ENCODE measurements at places on chromosomes 2 and 18.

DNA sequence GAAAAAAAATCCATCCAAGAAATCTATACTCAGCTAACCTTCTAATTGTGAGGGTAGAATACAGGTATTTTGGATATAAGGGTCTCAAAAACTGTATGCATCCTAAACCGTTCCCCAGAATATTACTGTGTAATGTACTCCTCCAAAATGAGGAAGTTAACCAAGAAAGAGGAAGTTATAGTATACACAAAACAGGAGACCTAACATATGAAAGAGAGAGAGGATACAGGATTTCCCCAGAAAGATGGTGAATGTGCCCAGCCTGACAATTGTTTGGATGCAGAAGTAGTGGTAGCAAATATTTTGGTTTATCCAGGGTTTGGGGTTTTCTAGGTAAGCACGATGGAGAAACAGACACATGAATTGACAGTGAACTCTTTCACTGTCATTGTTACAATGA, 50.6 kb downstream of the GALNT3 start:
- no peak for DNase-seq

DNA sequence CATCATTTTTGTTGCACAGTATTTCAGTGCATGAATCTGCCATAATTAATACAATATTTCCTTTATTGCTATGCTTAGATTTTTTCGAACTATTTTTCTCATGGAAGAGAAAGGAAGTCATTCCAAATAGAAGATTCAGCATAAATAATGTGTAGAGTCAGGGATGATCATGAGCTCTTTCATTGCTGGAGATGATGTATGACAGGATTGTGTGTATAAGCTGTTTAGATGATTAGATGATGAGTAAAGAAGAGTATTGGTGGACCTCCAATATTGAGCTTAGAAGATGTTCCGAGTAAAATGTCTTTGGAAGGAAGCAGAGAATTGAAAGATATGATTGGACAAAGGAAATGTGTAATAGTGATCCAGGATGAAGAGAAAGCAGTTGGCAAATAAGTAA, 364.5 kb downstream of the PARD3B start:
- DNase-seq: no peak

GRCh38 chr2:171266102-171266501, 105.4 kb upstream of the TLK1 start:
- DNase-seq: no peak

GRCh38 chr2:236702657-236703372, 133.2 kb downstream of the ACKR3 start:
- no peak for DNase-seq

- DNase-seq: no peak
Observed at GRCh38 chr2:229601936-229602335, 112.4 kb downstream of the DNER start.

DNA sequence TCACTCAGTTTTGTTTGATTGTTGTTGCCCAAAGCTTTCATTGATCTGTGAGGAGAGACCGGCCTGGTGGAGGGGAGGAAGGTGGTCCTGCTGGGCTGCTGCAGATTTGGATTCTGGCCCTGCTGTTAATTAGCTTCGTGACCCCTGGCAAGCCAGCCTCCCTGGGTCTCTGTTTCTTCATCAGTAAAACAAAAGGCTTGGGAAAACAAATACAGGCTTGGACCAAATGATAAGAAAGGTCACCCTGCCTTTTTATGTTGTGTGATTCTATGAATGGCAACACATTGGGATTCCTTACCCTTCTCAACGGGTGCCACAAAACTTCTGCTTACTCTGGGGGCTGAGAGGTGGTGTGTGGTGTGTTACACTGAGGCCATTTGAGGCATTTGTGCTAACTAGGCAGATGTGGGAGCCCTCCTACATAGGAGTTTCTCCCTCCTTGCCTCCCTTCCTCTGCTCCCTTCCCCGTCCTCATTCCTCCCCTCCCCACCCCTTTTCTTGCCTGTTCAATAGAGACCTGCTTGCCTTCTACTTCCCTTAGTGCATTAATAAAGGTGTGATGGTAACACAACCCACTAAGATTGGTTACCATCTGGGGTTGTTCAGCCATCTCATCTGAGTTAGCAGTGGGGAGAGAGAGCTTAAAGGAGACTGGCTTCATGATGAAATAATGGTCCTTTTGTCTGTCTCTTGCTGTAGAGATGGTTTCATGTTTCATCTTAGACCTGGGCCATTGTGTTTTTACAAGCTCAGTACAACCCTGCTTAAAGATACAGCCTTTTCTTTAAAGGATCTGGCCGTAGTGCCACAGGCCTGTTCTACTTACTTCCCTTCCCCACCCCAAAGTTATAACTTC, 96.2 kb downstream of the TANC1 start:
- DNase-seq: no peak

- no peak for DNase-seq
Observed at GRCh38 chr2:69988086-69988635, 26.7 kb upstream of the ASPRV1 start.

DNA sequence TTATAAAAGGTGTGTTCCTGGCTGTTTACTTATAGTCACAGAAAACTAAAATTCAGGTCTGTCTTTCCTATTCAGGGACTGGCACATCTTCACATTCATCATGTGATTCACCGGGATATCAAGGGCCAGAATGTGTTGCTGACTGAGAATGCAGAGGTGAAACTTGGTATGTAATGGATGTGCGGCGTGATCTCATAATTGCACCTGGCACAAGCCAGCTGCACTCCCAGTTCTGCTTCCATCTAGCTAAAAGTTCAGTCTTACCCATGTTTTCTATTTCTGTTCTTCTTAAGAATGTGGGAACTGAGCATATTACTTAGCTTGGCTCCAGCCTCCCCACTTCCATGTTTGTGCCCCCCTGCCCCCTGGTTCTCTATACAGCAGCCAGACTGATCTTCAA, 131.9 kb downstream of the MAP4K4 start:
- DNase-seq: no peak

DNA sequence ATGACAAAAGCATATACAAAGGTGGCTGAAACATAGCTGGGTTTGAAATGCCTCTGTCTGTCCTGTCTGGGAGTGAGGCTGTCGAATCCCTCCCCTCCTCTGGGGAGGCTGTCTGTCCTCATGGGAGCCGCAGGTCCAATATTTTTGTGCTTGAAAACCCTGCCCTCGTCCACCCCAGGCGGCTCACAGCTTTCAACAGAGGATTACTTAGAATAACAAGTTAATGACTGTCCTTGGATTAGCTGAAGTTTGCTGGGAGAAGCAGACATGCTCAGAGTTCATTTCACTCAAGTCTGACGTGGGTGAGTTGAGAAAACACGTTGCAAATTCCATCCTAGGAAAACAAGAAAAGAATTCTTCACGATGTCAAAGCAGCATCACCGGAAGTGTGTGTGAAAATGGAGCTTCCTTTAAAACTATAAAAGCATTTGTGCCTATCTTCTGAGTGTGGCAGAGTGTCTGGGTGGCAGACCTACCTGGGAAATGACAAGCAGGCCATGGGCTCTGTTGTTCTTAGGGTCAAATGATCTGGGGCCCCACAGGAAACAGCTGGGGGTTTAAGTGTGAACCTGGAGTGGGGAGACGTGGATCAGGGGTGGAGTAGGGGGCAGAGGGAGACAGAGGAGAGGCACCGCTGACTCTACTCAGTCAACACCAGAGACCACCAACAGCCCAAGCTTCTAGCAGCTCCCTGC, 77.1 kb downstream of the DDX1 start:
- DNase-seq: no peak

DNA sequence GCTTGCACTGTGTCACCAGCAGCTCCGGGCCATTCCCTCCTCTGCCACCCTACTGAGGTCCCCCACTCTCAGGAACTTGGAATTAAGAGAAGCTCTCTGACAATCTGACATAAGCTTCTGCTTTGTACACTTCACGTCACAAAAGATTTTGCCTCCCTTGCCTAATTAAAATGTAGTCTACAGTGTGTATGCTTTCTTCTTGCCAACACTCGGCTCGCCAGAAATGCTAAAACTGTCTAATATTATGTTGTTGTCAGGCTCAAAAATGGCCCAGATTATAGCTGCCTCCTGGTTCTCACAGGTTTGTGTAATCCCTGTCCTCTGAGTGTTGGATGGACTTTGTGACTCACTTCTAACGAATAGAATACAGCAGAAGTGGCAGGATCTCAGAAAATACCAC, 474.7 kb downstream of the MBD2 start:
- no peak for DNase-seq

- no peak for DNase-seq
Observed at GRCh38 chr2:148971547-148971946, 67.0 kb upstream of the LYPD6B start.

DNA sequence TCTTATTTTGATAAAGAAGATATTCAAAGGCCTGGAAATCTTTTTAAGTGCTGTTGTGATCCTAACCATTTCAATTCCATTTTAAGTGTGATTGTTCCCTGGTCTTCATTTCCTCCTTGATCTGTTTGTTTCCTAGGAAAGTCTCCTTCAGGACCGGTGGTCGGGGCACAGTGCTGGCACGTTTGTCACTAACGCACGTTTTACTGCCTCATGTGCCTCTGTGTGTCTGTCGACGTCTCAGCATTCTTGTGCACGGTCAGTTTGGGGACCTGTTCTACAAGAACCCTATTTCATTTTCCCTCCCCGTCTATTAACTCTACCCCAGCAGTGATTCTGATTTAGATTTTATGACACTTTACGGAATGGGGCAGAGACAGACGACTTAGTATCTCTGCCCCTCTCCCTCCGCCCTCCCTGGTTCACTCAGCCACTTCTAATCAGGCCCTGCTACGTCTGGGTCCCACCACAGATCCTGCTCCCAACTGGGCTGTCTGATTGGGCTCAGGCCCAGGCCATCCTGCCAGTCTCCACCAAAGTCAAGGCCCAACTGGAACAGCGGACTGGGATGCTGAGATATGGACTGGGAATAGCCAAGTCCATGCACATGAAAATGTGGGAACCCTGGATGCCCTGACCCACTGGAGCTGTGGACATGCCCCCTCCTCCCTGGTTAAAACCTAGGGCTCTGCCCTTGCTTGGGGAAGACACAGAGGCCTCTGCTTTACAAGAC, 95.6 kb downstream of the TWIST2 start:
- DNase-seq: no peak

DNA sequence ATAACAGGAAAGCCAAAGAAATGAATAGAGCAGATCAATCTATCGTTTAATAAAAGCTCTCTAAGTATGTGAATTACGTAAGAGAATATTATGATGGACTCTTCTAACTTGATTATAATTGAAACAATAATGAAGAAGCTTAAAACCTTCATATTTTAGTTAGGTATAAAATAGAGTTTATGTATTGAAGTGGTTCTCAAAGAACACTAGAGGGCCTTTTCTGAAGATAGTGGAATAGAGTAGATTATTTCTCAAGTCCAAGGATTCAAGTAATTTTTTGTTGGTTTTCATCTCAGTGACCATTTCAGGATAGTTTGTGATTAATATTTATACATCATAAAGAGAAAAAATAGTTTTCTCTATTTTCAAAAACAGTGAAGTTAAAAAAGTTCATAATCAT, 97.7 kb downstream of the NBEAL1 start:
- no peak for DNase-seq

GRCh38 chr2:101145406-101145805, 5.8 kb downstream of the TBC1D8 start:
- no peak for DNase-seq

- no peak for DNase-seq
Observed at GRCh38 chr18:67621049-67621713, 104.7 kb upstream of the DSEL start.

DNA sequence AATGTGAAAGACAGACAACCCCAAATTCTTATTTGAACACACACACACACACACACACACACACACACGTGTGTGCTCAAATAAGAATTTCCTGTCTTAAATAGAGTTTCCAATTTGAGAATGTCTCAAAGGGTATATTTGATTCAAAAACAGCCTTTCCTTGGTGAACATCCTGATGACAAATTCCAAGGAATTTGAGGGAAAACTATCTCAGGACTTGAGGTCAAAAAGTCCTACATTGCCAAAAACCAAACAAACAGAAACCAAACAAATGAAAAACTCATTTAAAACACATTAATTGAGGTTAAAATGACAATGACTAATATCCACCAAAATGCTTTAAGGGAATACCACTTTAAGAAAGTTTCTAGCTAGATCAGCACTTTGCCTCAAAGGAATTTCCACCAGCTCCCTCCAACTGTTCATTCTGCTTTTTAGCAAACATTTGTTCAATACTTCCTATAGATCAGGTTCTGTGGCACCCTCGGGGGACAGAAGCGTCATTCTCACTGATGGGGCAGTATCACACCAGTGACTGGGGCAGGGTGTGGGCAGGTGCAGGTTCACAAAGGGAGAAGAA, 232.1 kb upstream of the TRIB2 start:
- no peak for DNase-seq

DNA sequence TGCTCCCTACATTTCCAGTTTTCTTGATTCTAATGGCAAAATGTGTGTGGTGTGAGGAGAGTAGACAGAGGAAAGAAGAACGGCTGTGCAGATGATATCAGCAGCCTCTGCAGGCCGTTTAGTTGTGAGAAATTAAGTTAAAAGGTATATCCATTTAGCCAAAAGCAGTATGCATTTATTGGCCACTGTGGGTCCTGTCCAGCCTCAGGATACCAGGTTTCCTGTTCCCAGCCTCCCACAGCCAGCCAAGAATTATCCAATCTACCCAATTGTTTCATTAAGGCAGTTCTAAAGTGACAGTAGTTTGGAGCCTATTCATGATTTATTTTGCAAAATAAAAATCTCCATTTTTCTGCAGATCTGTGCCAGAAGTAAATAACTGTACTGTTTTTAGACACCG, 107.5 kb downstream of the TMEM18 start:
- no peak for DNase-seq

DNA sequence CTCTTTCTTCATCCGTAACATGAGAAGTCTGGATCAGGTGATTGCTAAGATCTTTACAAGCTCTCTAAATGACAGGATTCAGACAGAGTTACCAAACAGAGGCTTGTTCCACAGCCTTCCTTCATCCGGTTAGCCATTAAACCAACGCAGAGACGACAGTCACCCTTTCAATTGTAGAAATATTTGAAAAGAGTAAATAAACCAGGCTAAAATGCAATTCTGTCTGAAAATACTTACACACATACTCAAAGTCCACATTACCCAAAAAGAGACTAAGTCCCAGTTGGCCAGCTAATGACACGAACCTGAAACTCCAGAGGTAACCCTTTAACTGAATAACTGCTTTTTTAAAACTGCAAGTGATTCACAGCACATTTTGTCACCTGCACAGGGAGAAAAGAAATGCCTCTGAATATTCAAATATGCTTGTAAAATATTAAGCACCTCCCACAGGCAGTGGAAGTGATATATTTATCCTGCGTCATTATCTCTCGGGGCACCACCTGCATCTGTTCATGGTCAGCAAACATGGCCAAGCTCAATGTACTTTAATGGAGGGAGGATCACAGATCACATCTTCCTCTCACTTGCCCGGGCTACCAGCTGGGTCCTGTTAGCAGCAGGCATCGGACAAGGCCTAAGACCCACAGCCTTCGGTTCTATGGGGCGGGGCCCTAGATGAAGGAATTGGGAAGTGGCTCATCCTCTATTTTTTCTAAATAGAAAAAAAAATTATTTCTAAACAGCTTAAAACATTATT, 38.8 kb upstream of the DNER start:
- DNase-seq: no peak
